ENCODE measurements at places on chromosomes 11 and 22.

DNA sequence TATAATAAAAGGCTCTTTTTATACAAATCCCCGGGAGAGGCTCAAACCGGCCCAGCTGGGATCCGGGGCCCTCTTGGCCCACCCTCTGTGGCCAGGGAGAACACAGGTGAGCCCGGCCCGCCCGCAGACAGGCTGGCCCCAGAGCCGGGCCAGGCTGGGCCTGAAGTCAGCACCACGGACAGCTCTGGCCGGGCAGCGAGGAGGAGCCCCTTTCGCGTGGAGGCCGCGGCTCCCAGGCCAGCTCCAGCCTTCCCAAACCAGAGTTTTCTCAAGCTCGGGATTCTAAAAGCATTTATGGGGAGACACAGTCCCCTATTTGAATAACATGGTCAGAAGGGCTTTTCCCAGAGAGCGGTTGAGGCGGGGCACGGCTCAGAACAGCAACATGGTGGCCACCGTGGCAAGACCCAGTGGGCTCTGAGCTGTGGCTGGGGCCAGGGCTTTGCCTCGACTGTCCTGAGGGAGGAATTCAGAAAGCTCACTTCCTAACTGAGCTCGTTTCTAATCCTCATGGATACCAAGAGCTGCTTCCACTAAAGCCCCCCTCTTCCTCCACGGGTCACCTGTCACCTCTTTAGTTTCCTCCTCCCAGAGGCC lies 115.4 kb downstream of the BRD1 start:
- no peak for DNase-seq

DNA sequence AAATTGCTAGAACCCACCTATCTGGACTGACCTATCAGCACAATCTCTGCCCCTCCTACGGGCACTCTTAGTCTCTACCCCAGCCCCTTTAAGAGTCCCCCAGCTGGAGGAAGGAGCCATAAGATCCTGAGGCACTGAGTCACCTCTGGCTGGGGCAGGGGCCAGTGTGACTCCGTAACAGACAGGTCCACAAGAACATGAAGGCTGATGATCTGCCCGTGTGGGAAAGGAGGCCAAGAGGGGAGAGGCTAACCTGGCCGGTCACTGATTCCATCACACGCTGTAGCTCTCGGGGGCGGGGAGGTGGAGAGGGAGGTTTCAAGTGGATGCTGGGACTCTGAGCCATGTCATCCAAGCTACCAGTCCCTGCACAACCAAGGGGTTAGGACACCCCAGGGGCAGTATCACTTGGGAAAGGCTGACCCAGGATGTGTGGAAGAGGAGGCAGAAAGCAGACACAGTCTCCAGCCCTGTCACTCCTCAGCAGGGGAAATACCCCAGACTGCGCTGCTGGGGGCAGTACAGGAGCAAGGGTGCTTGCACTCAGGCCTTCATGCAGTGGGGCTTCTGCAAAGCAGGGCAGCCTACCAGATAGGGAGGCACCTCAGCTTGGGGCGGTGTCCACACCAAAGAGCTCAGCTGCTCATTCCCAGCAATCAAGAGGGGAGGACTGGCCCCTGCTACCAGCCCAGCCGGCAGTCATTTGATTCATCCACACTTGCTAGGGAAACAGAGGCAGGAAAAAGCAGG lies 22.3 kb downstream of the ARHGAP1 start:
- no peak for DNase-seq

- no peak for DNase-seq
Observed at GRCh38 chr11:5362017-5362625, 10.8 kb downstream of the OR51B6 start.

- DNase-seq: no peak
Observed at GRCh38 chr11:110432713-110433392, 3.1 kb downstream of the FDX1 start.

GRCh38 chr22:32796865-32797573 lies 4.5 kb upstream of the TIMP3 start:
- no peak for DNase-seq

DNA sequence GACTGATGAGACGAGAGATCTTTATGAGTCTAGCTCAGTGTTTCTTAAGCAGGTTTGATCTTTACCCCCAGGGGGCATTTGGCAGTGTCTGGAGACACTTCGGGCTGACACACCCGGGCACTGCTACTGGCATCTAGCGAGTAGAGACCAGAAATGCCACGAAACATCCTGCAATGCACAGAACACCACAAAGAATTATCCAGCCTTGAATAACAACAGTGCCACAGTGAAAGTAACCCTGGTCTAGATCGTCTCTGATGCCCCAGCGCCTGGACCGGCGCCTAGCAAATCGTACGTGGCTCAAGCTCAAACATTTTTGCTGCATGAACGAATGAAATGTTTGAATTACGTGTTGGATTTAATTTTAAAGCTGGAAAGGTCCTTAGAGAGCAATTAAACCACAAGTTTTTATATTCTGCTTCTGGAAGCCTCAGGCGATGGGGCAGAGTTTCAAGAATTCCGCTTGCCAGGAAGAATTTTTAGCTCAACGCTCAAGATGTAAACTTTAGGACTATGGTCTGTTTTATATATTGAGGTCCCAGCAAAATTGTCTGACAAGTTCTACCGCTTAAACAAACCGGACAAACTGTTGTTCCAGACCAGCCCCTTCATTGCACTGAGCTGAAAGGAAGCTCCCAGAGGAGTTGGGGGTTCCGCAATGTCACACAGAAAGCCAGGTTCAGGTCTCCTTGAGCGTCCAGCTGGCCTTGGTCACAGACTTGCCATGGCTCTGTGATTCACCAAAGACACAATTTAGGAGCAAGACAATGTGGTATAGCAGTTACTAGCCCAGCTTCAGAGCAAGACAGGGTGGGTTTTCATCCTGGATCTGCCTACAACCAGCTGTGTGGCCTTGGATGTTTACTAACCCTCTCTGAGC lies 44.2 kb upstream of the SMTN start:
- no peak for DNase-seq

- no peak for DNase-seq
Observed at GRCh38 chr11:69078930-69079605, 30.3 kb downstream of the TPCN2 start.

DNA sequence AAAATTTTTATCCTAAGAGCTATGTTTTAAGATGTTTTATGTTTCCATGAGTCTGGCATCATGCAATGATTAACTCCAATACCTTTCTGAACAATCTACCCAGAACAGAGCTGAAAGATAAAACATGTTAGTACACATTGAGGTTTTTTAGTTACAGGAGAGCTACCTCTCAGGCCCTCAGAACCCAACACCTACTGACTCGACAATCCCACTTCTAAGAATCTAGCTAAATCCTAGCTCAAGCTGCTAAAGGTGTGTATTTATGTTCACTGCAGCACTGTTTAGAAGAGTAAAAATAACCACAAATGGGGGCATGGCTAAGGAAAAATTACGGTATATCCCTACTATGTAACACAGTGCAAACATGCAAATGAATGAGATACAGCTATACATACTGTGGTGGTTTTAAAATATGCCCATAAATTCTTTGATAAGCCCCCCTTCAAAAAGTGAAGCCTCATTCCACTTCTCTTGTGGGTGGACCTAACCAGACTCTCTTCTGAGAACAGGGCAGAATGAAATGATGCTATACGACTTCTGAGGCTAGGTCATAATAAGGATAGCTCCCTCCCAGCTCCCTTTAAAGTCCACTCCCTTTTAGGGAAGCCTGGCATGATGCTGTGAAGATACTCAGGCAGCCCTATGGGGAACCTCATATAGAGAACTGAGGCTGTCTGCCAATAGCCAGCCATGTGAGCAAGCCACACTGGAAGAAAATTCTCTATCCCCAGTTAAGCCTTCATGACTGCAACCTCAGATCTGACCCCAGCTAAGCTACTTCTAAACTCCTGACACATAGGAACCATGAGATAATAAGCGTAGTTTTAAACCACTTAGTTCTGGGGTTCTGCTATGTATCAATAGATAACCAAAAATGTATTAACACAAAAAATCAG lies 29.5 kb downstream of the TMEM123 start:
- DNase-seq: no peak

DNA sequence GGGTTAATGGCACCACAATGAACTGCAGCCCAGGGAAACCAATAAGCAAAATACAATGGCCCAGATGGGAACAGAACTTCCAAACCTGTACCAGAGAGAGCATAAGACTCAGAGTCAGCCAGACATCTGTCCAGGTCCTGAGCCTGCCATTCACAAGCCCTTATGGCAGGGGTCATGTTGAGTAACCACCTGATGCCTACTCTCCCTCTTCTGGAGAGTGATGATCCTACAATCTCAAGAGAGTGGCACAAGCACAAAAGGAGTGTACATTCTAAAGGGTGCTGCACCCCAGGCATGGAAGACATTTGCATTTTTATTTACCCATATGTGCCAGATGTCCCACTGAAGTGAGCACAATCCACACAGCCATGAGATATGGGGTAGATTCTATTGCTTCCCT lies 10.6 kb downstream of the TENM4 start:
- no peak for DNase-seq

DNA sequence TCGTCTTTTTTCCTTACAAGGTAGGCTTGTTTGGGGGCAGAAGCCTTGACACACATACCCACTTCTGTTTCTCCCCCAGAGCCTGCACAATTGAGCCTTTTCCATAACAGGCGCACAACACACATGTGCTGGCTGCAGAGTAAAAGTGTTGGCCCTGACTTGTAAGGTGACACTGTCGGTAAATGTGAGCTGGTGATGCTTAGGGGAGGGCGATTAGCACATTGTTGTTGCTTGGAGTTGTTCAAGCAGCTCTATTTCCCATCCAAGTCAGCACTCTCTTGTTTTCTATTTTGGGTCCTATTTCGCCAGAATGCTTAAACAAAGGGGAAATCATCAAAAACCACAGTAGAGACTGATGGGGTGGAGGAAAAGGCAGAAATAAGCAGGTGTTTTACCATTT lies 51.9 kb upstream of the PTPRJ start:
- no peak for DNase-seq

- peak; percentile 67 for DNase-seq
Observed at GRCh38 chr11:122920579-122920978, 38.0 kb downstream of the JHY start.

- no peak for DNase-seq
Observed at GRCh38 chr11:111749646-111750045, 16.5 kb downstream of the PPP2R1B start.

DNA sequence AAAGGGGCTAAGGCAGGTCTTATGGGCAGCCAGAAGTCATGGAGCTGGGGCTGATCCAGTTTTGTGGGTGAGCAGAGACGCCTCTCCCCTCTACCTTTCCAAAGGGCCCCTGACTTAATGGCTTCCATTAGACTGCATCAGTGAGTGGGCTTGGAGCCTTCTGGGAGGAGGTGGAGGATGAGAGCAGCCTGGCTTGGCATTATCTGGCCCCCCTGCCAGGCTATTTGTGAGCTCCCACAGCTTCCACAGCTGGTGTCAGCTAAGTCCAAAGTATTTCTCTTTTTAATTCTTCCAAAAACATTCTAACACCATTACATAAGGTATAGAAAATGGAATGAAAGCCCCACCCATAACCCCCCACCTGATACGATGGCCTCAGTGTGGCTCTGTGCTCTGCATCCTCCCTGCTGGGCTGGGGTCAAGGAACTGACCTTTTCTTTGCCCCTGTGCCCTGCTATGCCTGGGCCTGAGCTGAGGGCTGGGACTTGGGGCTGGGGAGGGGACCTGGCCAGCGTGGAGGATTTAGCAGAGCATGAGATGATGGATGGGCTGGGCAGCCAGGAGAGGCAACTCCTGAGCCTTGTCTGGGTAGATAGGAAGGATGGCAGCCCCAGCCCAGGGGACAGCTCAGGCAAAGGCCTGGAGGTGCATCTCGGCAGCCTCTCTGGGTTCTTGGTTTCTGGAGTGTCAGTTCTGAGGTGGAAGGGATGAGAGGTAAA lies 4.0 kb downstream of the AIFM3 start:
- DNase-seq: no peak

GRCh38 chr11:520428-521176 lies 13.6 kb upstream of the RNH1 start:
- DNase-seq: no peak

- DNase-seq: no peak
Observed at GRCh38 chr11:33700063-33700501, 544 bp downstream of the C11orf91 start.

DNA sequence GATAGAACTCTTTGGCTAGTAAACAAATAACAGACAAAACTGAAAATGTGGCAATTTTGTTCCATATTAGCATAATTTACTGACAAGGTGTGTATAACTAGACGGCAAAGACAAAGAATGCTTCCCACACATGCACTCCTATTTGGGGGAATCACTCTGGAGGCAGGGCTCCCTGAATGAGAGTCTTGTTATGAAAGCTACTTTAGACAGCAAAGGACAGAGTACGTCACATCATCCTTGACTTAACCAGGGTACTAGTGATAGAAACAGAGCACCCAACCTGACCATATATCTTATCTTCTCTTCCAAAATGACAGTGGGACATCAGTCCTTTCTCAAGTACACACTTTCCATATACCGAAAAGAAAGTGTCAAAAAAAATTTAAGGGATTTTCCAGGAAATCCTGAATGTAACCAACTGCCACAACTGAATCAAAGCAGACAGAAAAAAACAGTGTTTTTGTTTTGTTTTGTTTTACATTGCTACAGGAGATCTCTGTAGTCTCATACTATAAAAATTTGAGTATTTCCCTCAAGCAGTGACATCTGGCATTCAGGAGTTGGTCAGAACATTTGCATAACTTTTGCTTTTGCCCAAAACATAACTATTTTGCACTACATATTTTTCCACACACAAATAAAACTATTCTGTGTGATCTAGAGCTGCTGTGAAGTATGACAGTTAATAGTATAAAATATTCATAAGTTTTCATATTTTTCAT lies 98.9 kb downstream of the ARHGAP20 start:
- DNase-seq: no peak

DNA sequence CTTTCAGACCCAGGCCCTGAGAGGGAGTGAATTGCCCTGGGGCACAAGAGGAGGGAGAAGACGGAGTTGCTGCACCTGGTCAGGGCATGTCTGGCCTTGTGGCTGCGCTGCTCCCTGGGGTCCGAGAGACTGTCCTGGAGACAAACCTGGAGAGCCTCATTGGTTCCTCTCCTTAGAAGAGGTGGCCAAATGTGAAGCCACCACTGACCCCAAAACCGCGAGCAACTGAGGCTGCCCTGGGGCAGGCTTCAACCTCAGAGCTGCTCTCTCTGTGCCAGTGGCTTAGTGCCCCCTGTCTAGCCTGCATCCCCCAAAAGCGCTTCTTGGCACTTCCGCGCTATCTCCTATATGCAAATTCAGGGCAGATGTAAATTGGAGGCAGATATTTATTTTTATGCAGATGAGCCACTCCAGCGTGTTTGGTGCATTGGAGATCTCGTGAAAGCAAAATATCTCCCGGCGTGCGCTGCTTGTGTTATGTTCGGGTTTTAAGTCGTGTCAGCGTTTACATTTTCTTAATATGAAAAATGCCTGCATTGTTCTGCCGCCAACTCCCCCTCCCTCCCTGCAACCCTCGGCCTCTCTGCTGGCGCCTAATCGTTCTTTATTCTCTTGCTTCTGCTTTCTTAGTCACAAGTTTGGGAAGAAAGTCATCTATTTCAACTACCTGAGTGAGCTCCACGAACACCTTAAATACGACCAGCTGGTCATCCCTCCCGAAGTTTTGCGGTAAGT lies 69.5 kb downstream of the ARHGAP8 start:
- no peak for DNase-seq
